ENCODE measurements at places on chromosomes 12 and 14.

GRCh38 chr12:40158592-40159111 lies 52.8 kb upstream of the SLC2A13 start:
- no peak for DNase-seq

DNA sequence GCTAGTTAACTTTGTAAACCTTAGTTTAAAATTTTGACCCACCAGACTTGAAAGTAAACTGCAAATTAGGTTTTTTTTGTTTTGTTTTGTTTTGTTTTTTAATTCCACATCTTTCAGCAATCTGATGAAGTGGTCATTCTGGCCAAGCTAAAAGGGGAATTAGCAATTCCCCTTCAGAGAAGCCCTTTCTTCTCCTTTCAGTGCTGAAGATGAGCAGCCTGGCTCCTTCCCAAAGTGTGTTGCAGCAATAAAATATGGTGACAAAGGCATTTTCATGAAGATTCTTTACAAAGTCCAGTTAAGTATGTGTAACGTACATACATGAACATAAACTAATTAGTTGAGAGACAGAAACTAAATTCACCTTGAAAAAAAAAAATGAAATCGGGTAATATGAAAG lies 380.1 kb downstream of the NOVA1 start:
- DNase-seq: no peak

GRCh38 chr14:78341827-78342389 lies 171.7 kb downstream of the NRXN3 start:
- no peak for DNase-seq

GRCh38 chr14:44446965-44447364 lies 60.1 kb downstream of the FSCB start:
- no peak for DNase-seq

GRCh38 chr12:94712815-94713515 lies 62.6 kb upstream of the TMCC3 start:
- no peak for DNase-seq

Measured in esophagus squamous epithelium (tissue), 5 donors.